ENCODE measurements at places on chromosomes 16 and 17. TPM values are rescaled to one million over a fixed set of nuclear protein-coding genes. Genes with fewer than 3 reads are reported as not detected.

GRCh38 chr17:21500064-21500463 is 123.9 kb downstream of the KCNJ12 start:
- no peak for DNase-seq

DNA sequence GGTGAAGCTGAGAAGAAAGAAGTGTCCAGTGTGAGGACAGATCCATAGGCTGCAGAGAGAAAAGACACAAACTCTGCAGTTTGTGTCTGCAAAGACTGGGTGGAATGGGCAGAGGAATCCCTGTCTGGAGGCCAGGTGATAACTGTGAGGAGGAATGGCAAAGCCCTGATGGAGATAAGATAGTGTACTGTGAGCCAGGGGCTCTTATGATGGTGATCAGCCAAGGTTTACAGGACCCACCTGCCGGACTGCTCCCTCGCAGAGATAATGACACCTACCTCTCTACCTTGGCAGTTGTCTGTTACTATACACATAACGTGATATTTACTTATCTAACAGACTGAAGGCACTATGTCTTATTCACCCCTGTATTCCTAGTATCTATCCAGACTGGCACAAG is 92.6 kb upstream of the ASIC2 start:
- no peak for DNase-seq

- no peak for DNase-seq
These were observed 16.5 kb downstream of the NFE2L1 start for GRCh38 chr17:48064638-48065037.

GRCh38 chr17:77375917-77376651 is 235.3 kb downstream of the SEC14L1 start:
- DNase-seq: peak; percentile 89

The SPATA22 gene
- not detected for total RNA-seq

The TEX14 gene
- total RNA-seq: 0.14 TPM

The TMEM100 gene
- total RNA-seq: not detected
